ENCODE measurements at places on chromosomes 4 and X. TPM values are rescaled to one million over a fixed set of nuclear protein-coding genes. Genes with fewer than 3 reads are reported as not detected.

- no peak for DNase-seq
- no peaks in the 10 kb centered on the region for H3K27me3 ChIP-seq
- no peak overlapping the region for H3K27ac ChIP-seq
- H3K4me3 ChIP-seq = no peak overlapping the region
- peaks cover 2% of the 10 kb centered on the region for H3K4me1 ChIP-seq
- H3K36me3 ChIP-seq = peaks cover 69% of the 10 kb centered on the region
These were observed 53.2 kb downstream of the USO1 start for GRCh38 chr4:75777589-75777988.

Gene CPLX1
- total RNA-seq = 1.0 TPM

GRCh38 chr4:146343199-146343598 is 128.9 kb downstream of the REELD1 start:
- H3K36me3 ChIP-seq = no peaks in the 10 kb centered on the region
- H3K4me1 ChIP-seq = peaks cover 6% of the 10 kb centered on the region
- H3K27ac ChIP-seq = no peak overlapping the region
- no peaks in the 10 kb centered on the region for H3K27me3 ChIP-seq

- peaks cover 6% of the 10 kb centered on the region for H3K4me1 ChIP-seq
- H3K4me3 ChIP-seq = no peak overlapping the region
- no peak for DNase-seq
- H3K36me3 ChIP-seq = no peaks in the 10 kb centered on the region
These were observed 28.1 kb upstream of the MAMLD1 start for GRCh38 chrX:150334981-150335380.

DNA sequence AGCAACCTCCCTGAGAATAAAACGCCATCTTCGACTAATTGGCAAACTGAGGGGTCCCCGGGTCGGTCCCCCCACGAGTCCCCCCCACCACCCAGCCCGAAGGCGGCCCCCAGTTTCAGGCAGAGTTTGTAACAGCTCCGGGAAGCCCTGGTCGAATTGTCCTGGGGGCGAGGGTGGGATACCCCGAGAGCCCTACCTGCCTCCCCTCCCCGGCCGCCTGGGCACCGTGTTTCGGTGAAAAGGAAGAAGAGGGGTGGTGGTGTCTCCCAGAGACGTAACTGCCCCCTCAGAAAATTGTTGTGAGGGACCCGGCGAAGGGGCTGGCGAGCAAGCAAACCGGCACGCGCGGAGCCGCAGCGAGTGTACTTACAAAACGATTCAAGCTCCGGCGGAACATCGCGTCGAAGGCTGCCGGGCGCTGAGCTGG is 1.2 kb downstream of the ATP11C start:
- peaks cover 2% of the 10 kb centered on the region for H3K36me3 ChIP-seq
- peak overlapping the region; percentile 75 for H3K27ac ChIP-seq
- DNase-seq = no peak
- H3K4me1 ChIP-seq = peaks cover 17% of the 10 kb centered on the region

- H3K4me3 ChIP-seq = no peak overlapping the region
These were observed 147.4 kb downstream of the IL15 start for GRCh38 chr4:141783770-141784169.

- H3K27me3 ChIP-seq = no peaks in the 10 kb centered on the region
- no peak for DNase-seq
- no peak overlapping the region for H3K27ac ChIP-seq
- no peak overlapping the region for H3K4me3 ChIP-seq
- H3K4me1 ChIP-seq = no peaks in the 10 kb centered on the region
These were observed 1037.0 kb upstream of the SLIT2 start for GRCh38 chr4:19214591-19215186.

GRCh38 chr4:109627361-109627760 is 67.3 kb downstream of the MCUB start:
- H3K27me3 ChIP-seq = no peaks in the 10 kb centered on the region
- H3K36me3 ChIP-seq = peaks cover 16% of the 10 kb centered on the region
- no peak overlapping the region for H3K27ac ChIP-seq
- peaks cover 20% of the 10 kb centered on the region for H3K4me1 ChIP-seq

- H3K4me1 ChIP-seq = no peaks in the 10 kb centered on the region
- H3K4me3 ChIP-seq = no peak overlapping the region
- DNase-seq = peak; percentile 74
- no peaks in the 10 kb centered on the region for H3K36me3 ChIP-seq
- peaks cover 2% of the 10 kb centered on the region for H3K27me3 ChIP-seq
These were observed 109.3 kb upstream of the DGKK start for GRCh38 chrX:50579955-50580354.

All from activated CD4-positive, alpha-beta T cell treated with anti-CD3 and anti-CD28 coated beads, Interleukin-2, amount 10 ng/mL, durations not matched to agents 24 days and 14 days (primary cell).